ENCODE measurements at places on chromosomes 5 and 9.

DNA sequence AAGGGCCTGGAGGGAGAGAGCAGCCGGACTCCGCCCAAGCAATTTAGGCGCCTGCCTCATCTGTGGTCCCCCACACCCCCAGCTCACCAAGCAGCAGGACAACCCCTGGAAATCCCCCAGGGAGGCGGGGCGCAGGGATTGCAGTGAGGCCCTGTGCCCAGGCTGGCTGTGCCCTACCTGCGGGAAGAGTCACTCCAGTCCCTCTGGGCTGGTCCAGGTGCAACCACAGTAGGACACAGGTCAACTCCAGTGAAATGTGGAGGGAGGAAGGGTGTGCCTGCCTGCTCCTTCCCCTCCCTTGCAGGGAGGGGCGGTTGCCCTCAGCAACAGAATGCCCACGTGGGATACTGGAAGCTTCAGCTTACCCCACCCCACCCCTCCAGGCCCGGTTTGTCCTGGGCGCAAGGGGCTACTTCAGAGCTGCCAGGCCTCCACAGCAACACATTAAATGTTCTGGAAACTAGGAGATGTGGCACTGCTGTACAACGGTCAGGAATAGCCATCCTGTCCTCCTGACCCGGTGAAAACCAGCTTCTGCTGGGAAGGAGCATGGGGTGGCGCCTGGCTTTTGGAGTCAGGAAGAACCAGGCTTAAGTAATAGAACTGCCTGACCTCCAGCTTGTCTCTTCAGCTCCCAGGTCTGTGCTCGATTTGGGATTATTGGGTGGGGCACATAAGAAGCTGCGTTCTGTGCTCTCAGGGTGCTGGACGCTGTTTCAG lies 22.5 kb downstream of the ABO start:
- DNase-seq: no peak

GRCh38 chr5:170809551-170809950 lies 26.0 kb downstream of the GABRP start:
- no peak for DNase-seq

- no peak for DNase-seq
Observed at GRCh38 chr9:91945277-91946085, 4.5 kb downstream of the ROR2 start.

DNA sequence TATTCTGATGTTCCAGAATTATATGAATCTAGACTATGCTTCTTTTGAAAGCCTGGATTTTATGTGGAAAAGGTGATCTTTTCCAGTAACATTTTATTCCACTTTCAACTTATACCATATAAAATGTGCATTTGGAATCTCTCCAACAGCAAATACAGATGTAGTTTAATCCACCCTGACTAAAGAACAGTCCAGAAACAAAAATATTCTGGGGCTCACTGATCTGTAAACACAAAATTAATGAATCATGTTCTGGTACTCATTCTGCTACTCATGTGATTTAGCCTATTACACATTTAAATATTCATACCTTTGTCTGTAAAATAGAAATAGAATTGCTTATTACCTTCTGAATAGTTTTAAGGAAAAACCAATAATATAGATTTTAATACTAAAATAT lies 125.8 kb downstream of the ARRDC3 start:
- DNase-seq: no peak

- DNase-seq: no peak
Observed at GRCh38 chr9:133168432-133168831, 4.7 kb upstream of the GBGT1 start.

DNA sequence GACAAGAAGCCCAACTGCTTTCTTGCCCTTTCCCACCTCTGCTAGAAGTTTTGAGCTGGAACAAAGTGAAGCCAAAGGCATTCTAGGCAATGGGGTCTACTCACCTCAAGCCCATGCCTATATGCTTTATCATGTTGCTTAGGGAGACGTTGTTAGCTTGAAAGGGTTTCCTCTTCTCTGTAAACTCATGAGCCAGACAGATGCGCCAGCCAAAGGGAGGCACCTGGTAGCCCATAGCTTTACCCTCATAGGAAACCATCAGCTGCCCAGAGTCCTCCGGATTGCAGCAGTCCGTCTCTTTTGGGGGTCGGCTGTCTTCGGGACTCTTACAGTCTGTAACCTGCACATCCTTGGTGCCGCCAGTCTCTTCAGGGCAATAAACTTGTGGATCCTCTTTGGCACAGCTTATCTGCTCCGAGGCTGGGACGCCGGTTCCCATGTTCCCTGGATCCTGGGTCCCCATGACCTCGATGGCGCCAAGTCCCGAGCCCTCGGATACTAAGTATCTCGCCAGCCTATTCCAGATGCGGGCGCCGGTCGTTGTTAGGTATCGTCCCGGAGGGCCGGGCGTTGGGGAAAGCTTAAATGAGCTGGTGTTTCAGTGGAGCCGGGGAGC lies 678 bp downstream of the GBA2 start:
- DNase-seq: no peak

DNA sequence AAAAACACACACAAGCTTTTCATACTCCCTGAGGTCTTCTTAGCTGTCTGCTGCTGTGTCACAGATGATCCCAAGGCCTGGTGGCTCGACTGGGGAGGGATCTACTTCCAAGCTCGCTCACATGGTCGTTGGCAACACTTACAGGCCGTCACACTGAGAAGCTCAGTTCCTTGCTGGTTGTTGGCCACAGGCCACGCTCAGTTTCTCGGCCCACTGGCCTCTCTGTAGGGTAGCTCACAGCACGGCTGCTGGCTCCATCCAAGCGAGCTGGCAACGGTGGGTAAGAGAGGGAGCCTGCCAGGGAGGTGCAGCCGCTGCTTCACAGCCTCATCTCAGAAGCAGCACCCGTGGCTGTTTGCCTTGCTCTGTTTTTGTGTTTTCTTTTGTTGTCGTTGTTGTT lies 43.8 kb upstream of the GFPT2 start:
- DNase-seq: no peak

GRCh38 chr9:2872931-2873323 lies 29.0 kb upstream of the PUM3 start:
- no peak for DNase-seq

DNA sequence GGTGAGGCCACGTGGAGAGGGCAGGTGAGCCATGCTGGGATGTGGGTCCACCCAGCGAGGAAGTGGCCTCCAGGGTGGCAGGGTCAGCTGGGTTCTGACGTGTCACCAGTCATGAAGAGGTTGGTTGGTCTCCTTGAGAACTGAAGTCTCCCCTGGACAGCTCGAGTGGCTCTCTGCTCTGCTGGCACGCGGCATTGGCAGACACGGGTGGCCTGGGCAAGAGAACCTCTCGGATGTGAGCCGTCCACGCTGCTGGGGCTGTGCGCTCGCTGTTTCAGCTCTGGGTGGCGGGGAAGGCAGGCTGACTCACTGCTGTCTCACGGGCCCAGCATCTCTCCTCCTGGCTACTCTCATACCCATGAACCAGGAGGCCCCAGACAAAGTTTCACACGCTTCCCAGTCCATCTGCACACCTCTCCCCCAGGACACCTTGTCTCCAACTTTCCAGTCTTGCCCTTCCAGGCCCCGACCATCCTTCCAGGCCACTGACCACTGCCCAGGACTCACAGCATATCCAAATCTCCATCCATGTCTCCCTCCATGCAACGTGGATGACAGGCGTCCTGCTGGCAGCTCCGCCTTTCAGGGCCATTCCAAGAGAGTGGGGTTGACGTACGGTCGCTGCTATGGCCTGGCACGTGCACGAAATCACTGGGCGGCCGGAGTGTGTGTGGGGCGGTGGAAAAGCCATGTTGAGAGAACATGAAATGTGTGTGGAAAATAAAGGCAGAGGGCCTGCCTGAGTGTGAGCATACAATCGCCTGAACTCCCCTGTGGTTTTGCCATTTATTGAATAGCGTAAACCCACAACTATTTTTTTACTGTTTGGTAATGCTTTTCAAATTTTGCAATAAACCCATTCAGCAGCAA lies 145.0 kb upstream of the COL5A1 start:
- no peak for DNase-seq

DNA sequence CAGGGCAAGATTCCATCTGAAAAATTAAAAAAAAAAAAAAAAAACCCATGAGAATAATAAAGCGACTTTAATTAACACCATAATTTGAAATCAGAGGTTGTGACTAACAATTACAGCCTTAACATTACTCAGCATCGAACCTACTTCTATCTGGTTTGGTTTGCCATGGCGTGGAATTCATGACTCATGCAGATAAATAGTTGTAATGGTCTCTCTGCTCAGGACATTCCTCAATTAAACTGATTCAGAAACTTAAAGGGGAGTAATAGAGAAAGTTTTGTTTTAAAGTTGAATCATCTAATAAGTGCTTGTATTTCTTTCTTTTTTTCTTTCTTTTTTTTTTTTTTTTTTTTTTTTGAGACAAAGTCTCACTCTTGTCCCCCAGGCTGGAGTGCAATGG lies 135.5 kb downstream of the SPATA31D1 start:
- no peak for DNase-seq

DNA sequence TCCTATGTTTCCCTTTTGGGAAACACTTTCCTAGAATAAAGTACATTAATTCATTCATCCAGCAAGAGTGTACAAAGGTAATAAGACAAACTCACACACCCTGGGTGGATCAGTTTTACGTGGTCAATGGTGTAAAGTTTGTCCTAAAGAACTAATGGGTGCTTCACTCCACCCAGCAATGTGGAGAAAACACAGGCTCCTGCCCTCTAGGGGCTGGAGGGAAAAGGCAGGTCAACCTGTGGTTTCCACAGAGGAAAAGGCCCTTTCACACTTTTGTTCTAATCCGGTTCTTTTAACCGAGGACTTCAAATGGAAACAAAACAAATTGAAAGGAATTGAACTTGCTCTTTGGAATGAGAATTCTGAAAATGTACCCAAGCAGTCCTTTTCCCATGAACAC lies 80.9 kb upstream of the SPOCK1 start:
- DNase-seq: no peak

GRCh38 chr5:174120401-174121005 lies 75.0 kb downstream of the NSG2 start:
- no peak for DNase-seq

DNA sequence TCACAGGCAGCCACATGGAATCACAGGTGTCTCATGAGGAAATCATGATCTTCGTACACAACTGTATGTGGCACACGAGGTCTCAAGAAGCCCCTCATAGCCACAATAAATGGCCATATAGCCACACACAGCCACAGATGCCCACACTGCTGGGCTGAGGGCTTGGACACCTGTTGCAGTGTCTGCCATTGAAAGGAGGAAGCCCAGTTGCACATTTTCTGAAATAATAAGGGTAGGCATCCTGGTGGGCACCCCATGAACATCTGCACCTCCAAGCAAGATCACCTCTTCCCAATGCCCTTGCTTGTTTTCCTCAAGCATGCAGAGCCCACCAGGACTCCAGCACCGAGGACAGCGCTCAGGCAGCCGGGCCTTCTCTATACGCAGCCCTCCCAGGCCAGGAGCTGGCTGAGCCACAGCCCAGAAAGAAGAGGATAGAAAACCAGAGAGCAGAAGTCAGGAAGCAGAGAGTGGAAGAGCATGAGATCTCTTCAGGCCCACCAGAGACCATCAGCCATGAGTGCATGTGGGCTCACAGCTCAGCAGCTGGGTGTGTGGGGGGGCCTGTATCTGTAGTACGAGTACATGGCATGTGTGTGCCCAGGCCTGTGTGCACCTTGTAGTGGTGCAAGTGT lies 1.0 kb upstream of the ACSL6 start:
- no peak for DNase-seq

GRCh38 chr9:131927091-131927490 lies 152.6 kb downstream of the MED27 start:
- no peak for DNase-seq

- no peak for DNase-seq
Observed at GRCh38 chr9:137044502-137045177, 1.3 kb downstream of the NPDC1 start.

DNA sequence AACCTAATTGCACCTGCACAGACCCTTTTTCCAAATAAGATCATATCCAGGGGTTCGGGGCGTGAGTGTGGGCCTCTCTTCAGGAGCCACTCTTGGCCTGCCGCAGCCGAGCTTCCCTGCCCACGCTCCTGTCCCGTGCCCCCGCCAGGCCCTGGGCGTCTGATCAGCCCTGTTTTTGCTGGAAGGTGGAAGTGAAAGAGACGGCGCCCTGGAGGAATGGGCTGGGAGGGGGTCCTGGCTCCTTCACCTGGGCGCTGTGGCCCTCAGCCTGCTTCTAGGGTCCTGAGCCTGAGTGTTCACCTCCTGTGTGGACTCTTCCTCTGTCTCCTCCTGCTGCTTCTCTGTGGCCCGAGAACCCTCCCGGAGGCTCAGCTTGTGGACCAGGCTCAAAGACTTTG lies 11.2 kb upstream of the COL5A1 start:
- DNase-seq: no peak

- DNase-seq: no peak
Observed at GRCh38 chr9:69655065-69655464, 17.1 kb downstream of the APBA1 start.

- DNase-seq: no peak
Observed at GRCh38 chr9:125189011-125189360, 617 bp downstream of the PPP6C start.

- no peak for DNase-seq
Observed at GRCh38 chr5:61329550-61330128, 2.4 kb upstream of the ZSWIM6 start.
